ENCODE measurements at places on chromosomes 3 and 15.

GRCh38 chr15:65305150-65305758 is 777 bp downstream of the RNU5B-1 start:
- DNase-seq = no peak

- DNase-seq = no peak
These were observed 429 bp downstream of the CPN2 start for GRCh38 chr3:194350726-194351071.

GRCh38 chr3:38726751-38727150 is 77.3 kb upstream of the SCN5A start:
- no peak for DNase-seq

DNA sequence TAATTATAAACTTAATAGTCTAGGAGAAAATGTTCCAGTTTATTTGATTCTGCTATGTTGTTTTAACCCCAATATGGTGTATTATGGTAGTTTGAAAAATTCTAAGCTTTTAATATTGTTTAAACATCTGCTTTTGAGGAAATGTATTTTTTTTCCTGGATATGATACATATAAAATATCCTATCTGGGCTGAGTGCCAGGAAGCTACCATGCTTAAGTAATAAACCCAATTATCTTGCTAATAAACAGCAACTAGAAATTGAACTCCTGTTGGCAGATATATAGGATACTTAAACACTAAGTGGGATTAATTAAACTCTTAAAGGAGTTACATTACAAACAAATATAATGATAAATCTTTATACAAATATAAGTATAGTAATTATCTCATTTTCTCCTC is 293.7 kb upstream of the GRM7 start:
- no peak for DNase-seq

DNA sequence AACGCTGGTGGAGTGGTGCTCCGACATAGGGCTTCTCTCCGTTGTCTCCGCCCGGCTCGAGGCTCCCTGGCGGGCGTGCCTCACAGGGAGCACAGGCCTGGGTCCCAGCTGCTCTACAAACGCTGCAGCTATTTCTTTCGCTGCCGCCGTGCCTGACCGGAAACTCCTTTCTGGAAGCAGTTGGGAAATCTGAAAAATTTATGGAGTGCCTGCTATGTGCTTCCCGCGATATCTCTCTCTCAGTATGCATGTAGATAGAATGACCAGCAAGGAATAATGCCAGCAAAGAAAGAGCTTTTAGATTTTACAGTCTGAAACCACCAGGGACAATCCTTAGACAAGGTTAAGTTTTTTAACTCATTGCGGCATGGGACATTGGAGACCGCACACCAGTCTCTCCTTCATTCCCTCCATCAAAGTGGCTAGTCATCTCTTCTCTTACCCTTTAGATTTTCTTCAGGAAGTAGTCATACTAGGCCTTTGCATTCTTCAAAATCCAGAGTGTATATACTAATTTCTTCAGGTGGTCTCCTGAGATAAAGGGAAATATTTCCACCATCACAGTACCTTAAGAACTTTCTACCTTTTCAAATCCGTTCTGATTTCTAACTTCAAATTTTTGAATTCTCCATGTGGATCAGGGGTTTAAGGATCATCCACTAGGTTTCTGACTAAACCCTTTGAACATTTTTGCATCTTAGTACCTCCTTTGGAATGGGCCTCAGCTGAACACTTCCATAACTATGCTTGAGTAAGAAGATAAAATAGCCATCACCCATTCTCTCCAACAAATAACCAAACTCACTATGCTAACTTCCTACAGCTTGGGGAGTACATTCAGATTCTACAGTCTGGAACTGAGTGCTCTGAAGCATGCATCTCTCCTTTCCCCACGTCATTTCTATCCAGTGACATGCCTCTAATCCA is 1.1 kb upstream of the NPHP3 start:
- no peak for DNase-seq

- DNase-seq = no peak
These were observed 45.2 kb upstream of the ARRDC4 start for GRCh38 chr15:97915261-97915660.

DNA sequence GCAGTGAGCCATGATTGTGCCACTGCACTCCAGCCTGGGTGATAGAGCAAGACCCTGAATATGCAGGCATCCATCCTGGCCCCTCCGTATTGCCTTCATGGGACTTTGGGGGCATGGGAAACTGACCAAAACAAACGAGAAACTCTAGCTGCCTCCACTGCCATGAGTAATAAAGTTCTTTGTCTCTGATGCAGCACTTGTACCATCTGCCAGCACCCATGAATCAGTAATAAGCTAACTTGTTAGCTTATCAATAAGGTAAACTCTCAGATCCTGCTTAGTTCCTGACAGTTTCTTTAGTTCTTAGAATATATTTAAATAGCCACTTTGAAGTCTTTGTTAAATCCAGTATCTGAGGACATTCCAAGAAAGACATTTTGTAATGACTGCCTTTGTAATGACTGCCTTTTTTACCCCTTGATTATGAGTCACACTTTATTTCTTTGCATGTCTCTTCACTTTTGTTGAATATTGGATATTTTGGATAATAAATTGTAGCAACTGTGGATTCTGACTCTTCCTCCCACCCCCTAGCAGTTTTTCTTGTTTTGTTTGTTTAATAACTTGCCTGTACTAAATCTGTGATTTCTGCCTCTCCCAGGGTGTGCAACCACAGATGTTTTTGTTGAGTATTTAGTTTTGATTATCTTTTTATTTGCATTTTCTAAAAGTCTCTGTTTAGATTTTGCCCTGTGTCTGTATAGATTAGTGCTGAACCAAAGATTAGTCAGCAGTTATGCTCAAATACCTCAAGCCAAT is 136.9 kb downstream of the HCN4 start:
- DNase-seq = no peak

DNA sequence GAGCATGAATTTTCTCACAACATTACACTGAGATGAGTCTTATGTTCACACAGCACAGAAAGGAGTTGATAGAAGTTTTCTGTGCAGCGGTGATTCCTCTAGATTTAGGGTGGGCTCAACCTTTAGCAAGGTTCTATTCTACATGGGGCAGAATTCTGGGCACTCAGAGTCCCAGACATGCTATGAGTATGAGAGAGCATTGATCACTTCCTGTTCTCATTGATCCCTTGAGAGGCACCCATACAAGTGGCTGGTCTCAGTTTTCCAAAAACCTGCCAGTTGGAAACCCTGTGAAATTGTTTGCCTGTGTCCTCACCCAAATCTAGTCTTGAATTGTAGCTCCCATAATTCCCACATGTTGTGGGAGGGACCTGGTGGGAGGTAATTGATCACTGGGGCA is 112.5 kb upstream of the NR2F2 start:
- no peak for DNase-seq

DNA sequence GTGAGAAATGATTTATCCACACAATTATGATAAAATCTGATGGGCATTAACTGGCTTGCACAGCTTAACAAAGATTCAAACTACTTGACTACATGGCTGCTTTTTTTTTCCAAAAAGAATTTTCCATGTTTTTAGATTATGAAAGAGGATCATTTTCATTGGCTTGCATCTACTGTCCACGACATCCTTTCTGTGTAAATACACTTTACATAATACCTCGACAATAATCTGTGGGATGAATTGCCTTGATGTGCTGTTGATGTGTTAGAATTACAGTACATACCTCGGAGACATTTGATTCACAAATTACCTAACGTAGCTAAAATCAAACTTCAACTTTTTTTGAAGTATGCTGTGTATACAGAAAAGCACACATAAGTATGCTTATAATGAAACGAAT is 104.4 kb downstream of the PPP2R3A start:
- no peak for DNase-seq

DNA sequence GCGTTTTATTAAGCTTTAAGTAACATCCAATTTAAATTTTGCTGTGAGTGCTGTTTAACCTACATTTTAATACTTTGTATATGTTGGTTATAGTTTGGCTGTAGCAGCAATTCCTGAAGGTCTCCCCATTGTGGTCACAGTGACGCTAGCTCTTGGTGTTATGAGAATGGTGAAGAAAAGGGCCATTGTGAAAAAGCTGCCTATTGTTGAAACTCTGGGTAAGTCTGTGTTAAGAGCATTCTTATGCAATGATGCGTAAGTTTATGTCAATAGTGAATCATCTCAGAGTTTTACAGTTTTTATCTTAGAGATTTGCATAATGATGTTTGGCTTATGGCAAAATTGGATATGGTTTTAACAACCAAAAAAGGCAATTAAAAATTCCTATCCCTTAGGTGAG is 62.7 kb downstream of the ASTE1 start:
- no peak for DNase-seq

DNA sequence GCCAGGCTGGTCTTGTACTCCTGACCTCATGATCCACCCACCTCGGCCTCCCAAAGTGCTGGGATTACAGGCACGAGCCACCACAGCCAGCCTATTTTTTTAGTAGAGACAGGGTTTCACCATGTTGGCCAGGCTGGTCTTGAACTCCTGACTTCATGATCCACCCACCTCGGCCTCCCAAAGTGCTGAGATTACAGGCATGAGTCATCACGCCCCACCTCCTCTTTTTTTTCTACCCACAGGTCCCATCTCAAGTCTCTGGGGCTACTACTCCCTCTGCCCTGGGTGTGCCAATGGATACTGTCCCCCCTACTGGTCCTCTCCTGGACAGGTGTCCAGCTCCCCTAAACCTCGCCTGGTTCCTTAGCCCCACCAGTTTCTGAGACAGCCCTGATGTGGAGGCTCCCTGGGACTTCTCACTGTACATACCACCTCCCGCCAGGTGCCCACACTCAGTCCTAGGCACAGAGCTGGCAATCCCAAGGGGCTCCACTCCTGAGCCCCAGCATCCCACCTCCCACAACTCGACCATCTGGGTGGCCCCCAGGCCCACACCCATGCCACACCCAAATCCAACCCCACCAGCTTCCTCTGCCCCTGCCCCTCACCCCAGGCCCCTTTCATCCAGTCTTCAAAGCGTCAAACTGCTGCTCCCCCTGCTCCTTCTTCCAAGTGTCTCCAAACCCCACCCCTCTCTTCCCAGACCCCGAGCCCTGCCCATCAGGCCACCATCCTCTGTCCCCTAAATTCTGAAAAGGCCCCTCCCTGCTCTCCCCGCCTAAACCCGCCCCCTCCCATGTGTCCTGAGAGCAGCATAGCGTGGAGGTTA is 13.1 kb upstream of the CYP11A1 start:
- no peak for DNase-seq
